ENCODE measurements at places on chromosomes 2 and 18. TPM values are rescaled to one million over a fixed set of nuclear protein-coding genes. Genes with fewer than 3 reads are reported as not detected.

Gene FAM237A
- total RNA-seq: not detected

Gene PLB1
- 6.8 TPM for total RNA-seq

Gene LRRTM1
- not detected for total RNA-seq

DNA sequence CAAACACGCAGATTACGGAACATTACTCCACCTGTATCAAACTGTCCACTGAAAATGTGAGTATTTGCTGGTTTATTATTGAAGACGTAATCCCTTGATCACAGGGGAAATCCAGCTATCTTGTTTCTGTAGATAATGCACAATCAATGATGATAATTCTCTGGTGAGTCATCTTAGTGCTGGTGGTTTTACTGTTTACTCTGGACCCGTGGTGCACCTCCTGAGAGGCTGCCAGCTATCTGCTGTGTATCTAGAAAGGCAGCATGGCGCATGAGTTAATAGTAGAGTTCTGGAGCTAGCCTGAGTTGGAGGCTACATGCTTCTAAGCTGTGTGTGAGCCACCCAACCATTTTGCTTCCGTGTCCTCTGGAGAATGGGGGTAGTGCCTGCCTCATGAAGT lies 6.5 kb downstream of the NCAPH start:
- no peak for DNase-seq

DNA sequence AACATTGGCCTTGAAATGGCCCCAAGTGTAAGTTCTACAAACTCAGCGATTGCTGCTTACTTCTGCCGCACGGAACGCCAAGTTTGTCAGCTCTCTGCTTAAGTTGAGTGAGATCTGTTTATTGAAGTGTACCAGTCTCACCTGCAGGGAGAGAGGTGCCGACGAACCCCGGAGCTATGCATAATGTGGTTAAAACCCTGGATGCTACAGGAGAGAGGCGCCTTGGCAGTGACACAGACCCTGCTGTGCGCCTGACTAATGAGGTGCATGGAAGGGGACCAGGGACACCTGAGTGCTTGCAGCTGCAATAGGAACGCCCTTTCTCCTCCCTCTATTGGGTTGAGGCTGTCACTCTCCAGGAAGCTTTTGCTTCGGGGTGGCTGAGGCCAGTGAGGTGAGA lies 979 bp downstream of the SLC9A2 start:
- no peak for DNase-seq

DNA sequence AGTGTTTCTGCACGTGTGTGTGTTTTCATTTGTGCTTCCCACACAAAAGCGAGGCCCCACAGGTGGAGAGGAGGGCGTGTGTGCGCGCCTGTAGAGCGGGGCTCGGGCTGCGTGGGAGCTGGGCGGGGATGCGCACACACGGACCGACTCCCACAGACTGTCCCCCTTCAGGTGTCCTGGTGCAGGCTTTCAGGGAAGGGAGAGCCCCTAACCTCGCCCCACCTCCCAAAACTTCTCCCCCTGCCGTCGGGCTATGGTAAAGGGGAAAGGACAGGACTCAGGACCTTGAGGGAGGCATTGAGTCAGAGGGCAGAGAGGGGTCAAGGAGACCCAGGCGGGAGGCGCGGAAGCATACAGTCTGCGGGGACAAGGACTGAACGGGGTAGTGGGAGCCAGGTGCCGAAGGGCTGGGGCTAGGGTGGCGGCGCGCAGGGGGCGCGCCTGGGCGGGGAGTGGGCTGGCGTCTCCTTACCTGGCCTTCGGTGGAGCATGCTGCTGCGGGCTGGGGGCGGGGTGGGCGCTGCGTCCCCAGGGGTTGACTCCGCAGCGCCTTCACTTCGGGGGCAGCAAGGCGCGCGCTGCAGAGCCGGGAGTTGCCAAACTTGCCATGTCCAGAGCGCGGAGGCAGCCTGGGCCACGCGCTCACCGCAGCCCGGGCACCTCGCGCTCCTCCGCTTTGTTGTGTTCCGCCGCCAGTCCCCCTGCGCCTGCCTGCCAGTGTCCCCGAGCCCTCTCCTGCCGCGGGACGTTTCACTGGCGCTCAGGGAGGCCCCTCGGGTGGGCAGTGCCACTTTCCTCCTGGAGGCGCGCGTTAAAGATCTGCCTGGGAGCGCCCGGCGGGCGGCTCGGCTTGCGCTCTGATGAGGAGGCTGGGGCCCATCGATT lies 302.0 kb downstream of the NCKAP5 start:
- no peak for DNase-seq

DNA sequence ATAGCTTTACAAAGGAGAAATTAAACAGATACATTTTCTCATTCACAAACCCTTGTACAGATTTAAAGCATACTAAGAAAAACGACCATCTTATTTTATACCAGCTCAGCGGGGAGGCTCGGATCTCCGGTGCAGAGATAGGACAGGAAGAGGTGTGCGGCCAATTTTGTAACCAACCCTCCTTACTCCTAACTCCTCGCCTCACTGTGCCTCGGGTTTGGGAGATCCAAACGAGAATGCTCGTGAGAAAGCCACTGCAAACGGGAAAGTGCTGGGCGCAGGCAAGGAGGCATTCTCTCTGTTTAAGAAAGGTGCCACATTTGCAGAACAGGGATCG lies 1.2 kb downstream of the KDSR start:
- DNase-seq: no peak

DNA sequence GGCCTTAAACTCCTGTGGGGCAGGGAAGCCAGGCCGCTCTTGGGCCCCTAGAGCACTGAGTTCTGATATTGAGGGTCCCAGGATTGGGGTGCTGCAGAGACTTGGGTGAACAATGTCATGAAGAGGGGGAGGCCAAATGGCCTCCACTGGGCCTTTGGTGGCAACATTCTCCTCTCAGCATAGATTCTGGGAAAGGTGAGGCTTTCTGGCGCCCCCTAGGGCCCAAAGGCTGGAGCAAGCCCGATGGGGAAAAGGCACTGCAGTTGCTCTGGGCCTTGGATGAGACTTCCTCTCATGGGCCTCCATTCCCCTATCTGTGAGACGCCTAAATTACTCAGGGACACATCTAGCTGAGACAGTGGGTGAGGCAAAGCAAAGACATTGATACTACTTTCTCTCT lies 84.8 kb downstream of the ACAA2 start:
- DNase-seq: no peak

- DNase-seq: no peak
These were observed 895.1 kb upstream of the CELF4 start for GRCh38 chr18:38460657-38461056.

DNA sequence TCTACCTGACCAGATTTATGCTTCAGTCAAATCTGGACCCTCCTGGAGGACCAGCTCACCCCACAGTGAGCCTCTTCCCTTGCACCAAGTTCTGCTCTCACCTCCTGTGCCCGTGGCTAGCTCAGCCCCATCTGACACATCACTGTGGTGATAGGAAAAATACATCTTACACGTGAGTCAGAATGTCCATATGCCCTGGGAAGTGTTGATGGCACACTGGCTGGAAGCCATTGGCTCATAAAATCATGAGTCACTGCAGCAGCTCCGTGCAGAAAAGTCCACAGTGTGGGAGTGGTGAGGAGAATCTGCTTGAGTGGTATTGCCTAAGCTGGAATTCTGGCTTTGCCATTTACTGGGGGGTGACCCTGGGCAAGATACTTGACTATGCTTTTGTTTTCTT lies 42.6 kb upstream of the RAPGEF4 start:
- DNase-seq: no peak

GRCh38 chr2:19104503-19104902 lies 253.9 kb downstream of the OSR1 start:
- peak; percentile 49 for DNase-seq

All from left lung (tissue), 14 donors.